ENCODE measurements at places on chromosomes 5 and 9.

- no peak for DNase-seq
These were observed 101.1 kb upstream of the ZNF618 start for GRCh38 chr9:113774963-113775362.

DNA sequence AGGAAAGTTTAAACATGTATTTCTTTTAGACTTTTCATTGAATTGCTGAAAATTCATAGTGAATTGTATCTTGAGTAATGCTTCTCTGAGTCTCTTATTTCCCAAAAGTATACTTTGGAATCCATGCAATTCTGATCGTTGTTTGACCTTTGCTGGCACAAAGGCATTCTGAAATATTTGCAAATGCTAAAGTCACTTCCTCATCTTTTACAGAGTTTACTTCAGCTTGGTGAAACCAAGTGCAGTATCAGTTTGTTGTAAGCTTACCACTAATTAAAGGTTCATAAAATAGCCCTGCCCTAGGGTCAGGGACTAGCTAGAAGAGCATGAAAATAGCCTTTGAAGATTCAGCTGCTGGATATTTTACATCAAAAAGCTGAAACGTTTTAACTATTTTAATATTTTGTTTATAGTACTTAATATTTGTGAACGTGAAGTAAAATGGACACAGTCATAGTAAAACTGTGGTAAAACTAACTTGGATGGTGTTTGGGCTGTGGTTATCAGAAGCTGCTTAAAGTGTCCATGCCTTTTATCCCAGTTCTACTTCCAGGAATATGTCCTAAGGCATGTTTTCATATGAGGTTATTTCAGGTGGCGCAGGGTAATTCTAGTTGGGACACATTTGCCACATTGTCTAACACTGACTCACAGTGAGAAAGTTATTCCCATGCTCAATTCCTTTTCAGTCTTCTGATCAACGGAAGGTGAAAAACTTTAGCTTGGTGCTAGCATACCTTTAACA lies 45.3 kb downstream of the SLC22A5 start:
- peak; percentile 76 for DNase-seq

DNA sequence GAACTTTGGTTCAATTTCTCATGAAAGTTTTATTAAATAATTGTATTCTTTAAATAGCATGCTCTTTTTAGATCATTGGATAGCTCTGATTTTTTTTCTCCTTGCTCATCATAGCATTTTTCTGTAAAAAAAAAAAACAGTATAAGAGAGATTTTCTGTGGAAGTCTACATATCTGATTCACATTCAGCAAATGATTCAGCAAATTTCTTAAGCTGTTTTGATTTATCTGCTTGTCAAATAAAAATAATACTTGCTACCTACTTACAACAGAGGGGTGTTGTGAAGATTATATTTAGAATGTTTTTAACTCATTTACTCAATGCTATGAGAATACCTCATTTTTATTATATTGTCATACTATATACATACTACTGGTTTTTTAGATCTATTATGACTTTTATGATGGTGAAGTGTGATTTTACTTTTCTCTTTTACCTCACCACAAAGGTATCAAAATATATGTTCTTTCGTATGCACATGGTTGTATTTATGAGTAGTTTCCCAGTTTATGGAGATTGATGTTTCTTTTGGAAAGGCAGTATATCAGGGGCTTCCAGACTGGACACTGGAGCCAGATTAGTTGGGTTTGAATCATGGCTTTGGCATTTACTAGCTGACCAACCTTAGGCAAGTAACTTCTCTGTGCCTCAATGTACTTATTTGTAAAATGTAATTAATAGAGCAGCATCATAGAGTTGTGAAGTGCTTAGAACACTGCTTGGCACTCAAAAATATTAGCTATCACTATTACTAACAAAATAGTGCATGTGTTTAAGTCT lies 25.5 kb downstream of the TNPO1 start:
- DNase-seq: no peak

DNA sequence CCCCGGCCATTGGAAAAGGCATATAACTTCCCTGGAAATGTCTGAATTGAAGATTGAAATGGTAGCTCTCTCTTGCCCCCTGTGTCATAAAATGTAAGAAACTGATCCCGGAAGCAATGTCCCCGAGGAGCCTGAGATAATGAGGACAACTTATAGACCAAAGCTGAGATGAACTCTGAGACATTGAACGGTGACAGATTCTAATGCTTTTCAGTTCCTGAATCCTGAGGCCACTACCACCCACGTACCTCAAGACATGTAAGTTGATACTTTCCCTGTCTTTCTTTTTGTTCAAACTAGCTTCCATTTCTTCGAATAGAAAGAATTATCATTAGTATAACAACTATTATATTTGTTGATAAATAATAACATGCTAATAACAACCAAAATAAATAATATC lies 51.0 kb downstream of the KIF4B start:
- DNase-seq: no peak

DNA sequence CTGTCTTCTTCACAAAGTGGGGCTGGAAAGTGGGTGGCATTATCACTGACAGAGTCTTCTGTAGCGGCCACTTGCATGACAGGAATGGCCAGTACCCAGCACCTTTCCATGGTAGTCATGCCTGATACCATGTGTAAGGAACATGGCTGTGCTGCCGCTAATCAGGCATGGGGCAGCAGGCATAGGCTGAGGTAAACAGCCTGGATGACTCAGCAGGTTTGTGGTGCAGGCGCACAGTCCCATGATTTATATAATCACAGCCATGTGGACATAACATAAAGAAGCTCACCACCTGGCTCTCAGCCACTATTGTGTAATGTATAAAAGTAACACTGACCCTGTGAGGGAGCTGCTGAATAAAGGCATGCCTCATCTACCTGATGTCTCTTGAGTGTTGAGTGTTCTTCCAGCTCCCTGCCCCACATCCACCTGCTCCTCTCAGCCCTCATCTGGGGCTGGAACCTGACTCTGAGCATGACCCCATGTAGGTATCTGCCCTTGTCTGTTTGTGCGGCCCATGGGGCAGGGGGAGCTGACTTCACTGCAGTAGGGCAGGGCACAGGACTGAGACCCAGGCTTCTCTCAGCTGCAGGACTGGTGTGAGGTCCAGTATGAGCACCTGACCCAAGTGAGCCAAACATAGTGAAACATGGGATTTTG lies 13.2 kb upstream of the ICE1 start:
- peak; percentile 8 for DNase-seq

DNA sequence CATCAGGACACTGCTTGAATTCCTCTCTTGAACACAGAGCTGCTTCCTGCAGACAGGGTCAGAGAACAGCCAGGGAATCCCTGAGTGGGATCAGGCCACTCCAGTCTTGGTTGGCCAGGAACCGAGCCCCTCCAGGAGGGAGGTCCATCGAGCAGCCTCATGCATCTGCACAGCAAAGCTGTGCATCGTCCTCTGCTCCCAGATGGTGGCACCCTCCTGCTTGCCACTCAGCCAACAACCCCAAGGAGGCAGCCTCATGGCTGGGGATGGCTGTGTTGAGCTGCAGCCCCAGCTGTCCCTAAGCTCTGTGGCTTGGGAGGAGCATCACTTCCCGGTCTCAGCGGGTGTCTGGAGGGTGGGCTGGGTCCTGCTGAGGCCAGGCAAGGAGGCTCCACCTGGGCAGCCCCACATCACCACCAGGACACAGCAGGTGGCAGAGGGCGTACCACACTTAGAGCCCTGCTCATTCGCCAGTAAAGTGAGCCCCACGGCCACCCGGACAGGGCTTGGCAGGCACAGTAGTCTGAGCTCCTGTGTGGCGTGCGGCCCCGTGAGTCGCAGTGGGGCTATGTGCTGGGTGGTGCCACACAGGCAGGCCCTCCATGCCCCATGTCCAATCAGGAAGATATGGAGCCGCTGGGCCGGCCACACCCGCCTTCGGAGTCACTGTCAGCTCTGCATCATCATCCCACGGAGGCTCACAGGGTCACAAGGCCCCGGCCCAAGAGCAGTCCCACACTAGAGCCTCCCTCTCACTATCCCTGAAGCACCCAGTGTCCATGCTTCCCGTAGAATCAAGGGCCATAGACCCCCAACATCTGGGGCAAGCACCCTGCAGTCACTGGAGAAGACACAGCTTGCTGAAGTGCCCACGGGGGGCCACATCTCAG lies 11.9 kb downstream of the LPCAT1 start:
- peak; percentile 75 for DNase-seq

DNA sequence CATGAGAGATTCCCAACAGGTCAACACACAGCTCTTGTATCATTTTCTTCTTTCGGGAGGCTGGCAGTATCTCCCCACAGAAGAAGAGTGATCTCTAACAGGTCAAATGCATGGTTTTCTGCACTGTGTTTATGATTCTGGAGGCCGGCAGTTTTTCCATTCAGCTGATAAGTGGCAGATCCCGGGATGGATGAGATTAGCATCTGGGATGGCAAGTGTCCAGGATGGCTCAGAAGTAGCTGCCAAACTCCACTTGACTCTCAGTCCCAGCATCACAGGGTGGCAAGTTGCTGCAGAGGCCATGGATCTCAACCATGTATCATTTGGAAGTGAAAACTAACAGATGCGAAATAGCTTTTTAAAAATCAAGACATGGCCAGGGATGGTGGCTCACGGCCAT lies 97.8 kb upstream of the SLC44A1 start:
- DNase-seq: no peak

- peak; percentile 54 for DNase-seq
These were observed 616.4 kb upstream of the NUDT12 start for GRCh38 chr5:104178829-104179456.

DNA sequence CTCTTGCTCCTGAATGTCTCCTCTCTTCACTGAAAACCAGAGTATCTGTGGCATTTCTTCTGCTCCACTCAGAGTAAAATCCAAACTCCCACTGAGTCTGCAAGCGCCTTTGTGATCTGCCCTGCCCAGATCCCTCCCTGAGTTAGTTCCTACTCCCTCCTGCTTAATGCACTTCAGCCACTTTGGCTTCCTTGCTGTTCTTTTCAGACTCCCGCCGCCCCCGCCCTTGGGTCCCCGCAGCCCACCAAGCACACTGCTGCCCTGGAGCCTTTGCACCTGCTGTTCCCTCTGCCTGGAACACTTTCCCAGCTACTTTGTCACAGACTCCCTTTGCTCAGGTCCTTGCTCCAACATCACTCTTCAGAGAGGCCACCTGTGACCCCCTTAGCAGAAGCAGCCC lies 127.2 kb upstream of the SLC25A48 start:
- DNase-seq: no peak
